Fibroblast of skin of back (primary cell): ENCODE measurements at places on chromosomes 3 and 15.

DNA sequence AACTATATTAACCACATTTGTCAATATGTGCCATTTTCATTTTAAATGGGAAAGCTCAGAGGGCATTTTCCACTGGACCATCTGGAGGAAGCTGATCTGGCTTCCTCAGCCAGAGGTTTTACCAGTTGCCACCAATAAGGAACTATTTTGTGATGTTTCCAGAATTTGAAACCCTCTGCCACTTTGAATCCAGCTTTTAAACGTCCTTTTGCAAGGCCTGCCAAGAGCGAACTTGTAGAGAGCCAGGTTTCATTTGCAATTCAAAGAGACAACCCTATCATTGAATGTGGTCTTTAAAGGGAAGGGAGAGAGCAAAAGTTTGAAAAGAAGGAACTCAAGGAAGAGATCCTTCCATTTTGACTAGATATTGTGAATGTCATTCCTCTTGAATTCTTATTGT lies 123.3 kb upstream of the CHL1 start:
- DNase-seq, result no peak

- DNase-seq, result no peak
Measured at GRCh38 chr3:141784096-141784495, 20.9 kb downstream of the GRK7 start.

DNA sequence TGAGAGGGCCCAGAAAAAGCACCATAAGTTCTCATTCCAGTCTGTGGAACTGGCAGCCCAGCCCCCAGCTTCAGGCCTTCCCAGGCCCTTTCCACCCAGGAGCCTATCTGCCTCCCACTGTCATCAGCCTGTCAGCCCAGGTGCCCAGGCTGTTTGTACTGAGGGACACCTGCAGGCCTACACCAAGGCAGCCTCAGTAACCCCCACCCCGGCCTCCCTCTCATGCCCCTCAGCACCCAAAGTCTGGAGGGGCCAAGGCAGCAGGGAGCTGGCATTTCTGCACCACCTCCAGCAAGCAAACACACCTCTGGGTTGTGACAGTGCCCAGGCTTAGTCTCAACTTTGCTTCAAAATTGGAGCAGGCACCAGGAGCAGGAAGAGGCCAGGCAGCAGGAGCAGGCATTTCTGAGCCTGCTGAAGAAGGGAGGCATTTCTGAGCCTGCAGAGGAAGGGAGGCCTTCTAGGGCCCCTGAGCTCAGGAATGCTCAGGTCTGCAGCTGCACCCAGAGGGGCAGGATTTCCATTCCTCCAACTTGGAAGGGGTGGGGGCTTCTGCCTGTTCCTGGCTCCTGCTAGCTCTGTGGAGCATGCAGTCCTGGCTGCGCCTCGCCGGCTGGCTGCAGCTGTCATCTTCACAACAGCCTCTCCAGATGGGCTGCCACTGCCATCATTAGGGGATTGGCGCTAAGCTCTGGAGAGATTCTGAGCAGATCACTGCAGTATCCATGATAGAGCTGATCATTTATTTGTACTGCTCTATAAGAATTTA lies 396.1 kb downstream of the UNC13C start:
- DNase-seq, result no peak

- DNase-seq, result no peak
Measured at GRCh38 chr3:153192327-153192726, 30.3 kb downstream of the RAP2B start.

GRCh38 chr3:51502562-51502910 lies 2.7 kb upstream of the DCAF1 start:
- DNase-seq, result no peak

DNA sequence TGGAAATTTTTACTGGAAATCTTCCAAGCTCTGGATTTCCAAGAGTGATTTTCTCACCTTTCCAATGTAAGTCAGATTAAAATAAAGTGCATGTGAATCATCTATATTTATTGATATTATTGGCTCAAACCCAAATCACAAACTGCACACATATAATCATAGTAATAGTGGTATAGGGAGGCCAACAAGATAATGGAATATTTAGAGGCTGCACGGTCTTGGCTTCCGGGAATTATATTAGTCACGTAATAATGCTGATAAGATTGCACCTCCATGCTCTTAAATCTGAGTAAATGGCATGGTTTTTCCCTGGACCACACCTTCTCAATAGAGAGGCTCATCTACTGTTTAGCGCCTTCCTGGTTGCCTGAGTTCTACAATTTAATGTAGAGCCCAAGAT lies 567.1 kb upstream of the NR2F2 start:
- no peak for DNase-seq

DNA sequence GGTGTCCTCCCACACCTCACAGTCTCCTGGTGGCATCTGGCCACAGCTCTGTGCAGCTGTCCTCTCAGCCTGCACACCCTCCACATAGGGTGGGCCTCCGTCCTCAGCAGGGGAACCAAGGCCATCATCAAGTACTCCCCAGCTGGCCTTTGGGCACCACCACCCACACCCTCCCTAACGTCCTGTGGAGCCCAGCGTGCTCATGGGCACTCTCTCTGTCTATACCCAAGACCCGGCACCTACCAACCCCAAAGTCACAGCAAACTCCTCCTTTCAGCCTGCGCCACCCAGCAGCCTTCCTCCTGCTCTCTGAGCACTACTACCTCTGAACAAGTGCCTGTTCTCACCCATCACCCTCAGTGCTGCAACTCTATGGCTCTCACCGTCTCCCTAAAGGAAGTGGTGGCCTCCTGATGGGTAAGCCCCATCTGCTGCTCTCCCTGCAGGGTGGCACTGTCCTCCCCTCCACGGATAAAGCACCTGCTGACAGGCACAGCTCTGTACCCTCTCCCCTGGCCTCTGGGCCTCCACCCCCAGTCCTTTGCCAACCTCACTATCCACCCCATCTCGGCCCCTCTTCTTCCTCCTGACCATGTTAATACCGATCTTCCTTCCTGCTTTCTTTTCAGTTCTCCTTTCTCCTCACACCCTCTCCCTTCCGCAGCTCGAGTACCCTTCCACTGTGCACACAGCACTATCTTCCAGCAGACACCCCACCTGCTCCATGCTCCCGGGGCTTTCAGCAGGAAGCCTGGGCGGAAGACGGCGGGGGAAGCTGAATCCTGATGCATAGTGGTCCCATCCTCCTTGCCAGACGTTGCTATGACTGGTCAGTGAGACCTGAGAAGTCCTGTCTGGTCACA lies 31.5 kb downstream of the SLC41A3 start:
- no peak for DNase-seq

DNA sequence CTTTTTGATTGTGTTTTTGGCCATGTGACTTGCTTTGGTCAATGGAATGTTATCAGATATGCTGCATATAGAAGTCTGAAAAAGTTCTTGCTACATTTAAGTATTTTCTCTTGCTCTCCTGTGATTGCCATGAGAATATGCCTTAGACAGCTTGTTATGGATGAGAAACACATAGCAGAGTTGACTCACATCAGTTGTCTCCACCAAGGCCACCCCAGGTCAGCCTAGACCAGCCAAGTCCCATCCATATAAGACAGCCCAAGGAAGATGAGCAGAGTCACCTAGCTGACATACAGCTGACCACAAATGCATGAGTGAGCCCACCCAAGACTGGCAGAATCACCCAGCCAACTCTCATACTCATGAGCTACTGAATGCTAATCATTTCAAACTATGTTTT lies 153.0 kb downstream of the THRB start:
- no peak for DNase-seq

DNA sequence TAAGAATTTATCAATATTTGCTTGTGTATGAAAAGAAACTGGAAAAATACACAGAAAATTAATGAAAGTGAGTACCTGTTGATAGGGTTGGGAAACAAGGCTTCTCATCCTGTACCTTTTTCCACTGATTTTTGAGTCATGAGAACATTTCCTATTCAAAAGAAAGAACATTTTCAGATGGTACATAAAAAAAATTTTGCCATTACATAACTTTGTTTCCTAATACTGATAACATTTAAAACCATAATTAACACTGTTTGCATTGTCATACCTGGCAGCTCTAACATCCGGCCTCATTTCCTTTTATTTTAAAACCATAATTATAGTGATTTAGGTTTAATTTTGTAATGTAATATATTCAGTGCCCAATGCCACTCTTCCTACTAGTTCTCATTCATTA lies 11.7 kb downstream of the NKTR start:
- DNase-seq, result no peak

DNA sequence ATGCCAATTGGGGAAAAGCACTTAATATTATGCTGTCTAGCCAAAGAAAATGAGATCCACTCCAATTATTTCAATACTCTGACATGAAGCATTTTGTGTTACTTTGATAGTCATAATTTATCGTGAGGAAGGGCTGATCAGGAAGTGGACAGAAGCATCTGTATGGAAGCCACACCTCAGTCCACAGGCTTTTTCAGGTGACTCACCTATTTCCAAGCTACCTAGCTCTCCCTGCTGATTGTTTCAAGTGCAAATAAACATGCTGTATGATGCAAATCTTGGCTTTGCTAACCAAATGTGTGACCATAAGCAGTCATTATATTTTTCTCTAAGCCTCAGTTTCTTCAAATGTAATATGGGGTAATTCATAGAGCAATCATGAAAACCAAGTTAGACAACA lies 30.8 kb upstream of the CPB1 start:
- DNase-seq, result no peak

- DNase-seq, result no peak
Measured at GRCh38 chr15:89429023-89429422, 67.4 kb downstream of the RHCG start.

- peak; percentile 68 for DNase-seq
Measured at GRCh38 chr3:197482001-197482400, 73.8 kb downstream of the BDH1 start.

- peak; percentile 50 for DNase-seq
Measured at GRCh38 chr3:45655906-45656305, 33.3 kb upstream of the SACM1L start.

GRCh38 chr3:119311081-119311925 lies 17.1 kb downstream of the ARHGAP31 start:
- peak; percentile 95 for DNase-seq

DNA sequence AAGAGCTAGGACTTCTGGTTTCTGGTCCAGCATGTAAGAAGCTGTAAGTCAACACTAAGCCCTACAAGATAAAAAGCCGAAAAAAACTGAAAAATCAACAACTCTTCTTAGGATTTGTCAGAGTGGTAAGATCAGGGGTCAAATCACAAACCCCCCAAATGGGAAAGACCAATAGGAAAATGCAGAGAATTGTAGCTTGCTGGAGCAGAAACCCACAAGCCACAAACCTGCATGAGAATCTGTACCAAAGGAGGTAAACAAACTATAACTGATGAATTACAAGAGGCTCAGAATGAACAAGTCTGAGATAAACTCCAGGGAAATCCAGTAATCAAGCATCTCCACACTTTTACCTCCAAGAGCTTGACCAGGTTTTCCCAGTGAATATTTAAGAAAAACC lies 36.0 kb downstream of the RFX7 start:
- no peak for DNase-seq

GRCh38 chr3:17302774-17303173 lies 418.0 kb downstream of the PLCL2 start:
- DNase-seq, result peak; percentile 16

GRCh38 chr15:85404918-85405866 lies 24.8 kb downstream of the AKAP13 start:
- no peak for DNase-seq

DNA sequence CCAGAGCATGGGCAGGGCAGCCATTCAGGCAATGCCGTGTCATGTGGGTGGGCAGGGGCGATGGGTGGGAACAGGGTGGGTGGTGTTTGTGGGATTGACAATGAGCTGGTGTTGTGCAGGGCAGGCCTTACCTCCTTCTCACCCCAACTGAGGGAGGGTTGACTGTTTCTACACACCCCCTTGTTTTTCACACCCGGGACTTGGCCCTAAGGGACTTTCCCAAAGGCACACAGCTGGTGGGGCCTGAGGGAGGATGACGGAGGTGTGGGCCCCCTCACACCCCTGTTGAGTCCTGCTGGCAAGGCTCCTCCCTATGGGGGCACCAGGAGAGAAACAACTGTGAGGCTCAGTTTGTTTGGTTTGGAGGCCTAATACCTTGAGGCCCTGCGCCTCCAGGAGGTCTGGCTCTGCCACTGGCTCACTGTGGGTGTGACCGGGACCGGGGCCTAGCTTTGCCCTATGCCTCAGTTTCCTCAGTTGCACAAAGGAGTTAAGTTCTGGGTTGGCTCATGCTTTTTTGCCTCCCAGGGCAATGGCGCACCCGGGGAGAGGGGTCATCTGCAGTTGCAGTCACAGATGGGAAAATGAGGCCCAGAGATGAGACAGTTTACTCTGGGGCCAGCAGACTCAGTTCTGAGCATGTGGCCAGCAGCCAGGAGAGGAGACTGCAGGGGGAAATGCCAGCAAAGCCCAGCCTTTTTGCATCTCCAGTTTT lies 5.1 kb upstream of the DNAH1 start:
- no peak for DNase-seq

DNA sequence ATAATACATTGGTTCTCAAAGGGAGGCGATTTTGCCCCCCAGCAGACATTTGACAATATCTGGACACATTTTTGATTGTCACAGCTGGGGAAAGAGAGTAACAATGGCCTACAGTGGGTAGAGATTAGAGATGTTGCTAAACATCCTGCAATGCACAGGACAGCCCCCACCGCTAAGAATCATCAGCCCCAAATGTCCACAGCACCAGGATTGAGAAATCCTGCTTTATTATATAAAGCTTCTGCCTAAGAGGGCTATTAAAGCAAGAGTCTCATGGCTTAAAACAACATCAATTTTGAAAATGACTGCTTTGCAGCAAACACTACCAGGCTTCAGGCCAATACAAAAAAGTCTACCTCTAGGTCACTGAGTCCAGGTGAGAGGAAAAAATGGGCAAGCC lies 68.2 kb downstream of the NTRK3 start:
- no peak for DNase-seq

GRCh38 chr3:31345581-31345980 lies 187.1 kb upstream of the STT3B start:
- DNase-seq, result no peak

- no peak for DNase-seq
Measured at GRCh38 chr15:67083135-67083762, 17.8 kb downstream of the SMAD3 start.
